Thymus (tissue), 14 donors: ENCODE measurements at places on chromosomes 1 and 21.
A peak's percentile ranks its signal among the peaks of the same experiment; 100 is the strongest.

DNA sequence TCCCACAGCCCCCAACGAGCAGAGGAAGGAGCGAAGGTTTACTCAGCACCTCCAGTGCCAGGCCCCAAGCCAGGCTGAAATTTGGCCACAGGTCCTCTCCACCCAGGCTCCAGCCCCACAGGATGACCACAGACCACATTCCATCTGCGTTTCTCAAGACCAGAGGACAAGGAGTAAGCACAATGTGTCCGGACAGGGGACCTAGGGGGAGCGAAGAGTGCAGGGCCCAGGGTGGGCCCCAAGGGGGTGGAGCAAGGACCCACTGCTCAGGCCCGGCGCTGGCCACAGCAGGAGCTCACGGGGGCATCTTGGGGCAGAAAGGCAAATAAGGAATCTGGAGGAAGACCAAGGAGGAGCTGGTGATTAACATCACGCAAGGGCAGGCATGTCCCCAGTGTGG lies 100.5 kb downstream of the NPHP4 start:
- no peak for DNase-seq

DNA sequence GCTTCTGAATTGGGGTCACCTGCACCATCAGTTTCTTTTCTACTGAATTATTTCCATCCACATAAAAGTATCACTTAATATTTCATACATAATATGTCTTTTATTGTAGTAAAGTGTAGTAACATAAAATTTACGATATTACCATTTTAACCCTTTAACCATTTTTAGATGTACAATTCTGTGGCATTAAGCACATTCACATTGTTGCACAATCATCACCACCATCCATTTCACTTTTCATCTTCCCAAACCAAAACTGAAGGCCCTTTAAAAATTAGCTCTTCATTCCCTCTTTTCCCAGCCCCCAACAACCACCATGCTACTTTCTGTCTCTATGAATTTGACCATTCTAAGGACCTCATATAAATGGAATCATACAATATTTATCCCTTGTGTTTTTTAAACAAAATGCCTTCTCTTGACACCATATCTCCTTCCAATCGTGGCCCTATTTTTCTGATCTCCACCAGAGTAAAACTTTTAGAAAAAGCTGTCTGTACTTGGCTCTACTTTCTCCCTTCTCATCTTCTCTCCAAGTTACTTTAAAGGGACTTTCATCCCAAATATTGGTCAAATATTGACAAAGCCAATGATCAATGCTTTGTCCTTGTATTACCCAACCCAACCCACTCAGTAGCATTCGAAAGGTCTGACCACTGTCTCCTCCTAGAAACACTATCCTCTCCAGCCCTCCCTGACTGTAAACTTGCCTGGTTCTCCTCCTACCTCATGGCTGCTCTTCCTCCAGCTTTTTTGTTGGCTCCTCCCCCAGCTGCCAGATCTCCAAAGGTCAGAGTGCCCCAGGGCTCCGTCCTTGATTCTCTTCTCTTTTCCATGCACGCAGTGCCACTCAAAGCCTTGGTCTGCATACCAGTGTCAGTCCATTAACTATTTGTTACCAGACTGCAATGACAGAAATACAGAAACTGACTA lies 44.7 kb downstream of the SLC30A10 start:
- DNase-seq = no peak

- no peak for DNase-seq
Measured at GRCh38 chr1:40627987-40628902, 37.2 kb downstream of the RIMS3 start.

DNA sequence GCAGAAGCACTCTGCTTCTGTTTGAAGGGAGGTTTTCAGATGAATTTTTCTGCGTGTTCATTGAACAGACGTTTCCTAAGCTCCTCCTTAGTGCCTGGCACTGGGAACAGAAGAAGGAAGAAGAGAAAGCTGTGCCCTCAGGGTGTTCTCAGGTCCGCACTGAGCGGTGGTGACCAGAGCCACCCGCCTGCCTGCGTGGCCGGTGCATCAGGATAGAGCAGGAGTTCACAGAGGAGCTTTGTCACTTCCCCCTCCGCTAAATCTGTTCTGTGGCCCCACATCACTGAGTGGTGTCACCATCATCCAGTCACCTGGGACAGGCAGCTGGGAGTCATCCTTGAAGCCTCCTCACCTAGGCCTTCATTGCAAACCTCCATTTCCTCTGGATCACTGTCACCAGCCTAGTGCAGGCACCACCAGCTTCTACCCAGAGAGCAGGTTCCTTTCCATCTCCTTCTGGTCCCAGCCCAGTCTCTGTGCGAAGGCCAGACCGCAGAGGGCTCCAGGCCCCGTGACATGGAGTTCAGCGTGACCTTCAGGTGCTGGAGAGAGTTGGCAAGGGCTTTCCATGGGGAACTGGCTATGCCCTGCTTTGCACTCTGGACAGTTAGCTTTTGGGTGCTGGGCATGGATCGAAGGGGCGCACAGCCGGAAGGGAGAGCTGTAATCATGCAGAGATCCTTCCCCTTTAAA lies 21.7 kb downstream of the PARK7 start:
- no peak for DNase-seq

GRCh38 chr1:165637427-165637826 lies 6.4 kb downstream of the MGST3 start:
- no peak for DNase-seq

DNA sequence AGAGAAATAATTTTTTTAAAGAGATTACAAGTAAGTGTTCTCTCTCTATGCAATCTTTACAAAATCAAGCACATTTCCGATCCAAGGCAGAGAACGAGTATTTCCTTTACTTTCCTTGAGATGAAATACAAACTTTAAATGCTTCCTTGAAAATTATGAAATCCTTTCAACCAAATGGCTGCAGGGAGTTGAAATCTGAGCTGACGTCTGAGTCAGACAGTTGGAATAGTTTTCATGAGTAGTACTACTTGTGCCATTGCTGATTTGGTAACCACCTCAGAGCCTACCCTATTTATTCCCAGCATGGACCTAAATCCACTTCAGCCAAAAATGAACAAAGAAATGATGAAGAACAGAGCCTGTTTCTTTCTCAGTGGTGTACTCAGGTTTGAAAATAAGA lies 183.6 kb downstream of the GIPC2 start:
- no peak for DNase-seq

- DNase-seq = no peak
Measured at GRCh38 chr1:9384751-9385245, 92.1 kb downstream of the SPSB1 start.

DNA sequence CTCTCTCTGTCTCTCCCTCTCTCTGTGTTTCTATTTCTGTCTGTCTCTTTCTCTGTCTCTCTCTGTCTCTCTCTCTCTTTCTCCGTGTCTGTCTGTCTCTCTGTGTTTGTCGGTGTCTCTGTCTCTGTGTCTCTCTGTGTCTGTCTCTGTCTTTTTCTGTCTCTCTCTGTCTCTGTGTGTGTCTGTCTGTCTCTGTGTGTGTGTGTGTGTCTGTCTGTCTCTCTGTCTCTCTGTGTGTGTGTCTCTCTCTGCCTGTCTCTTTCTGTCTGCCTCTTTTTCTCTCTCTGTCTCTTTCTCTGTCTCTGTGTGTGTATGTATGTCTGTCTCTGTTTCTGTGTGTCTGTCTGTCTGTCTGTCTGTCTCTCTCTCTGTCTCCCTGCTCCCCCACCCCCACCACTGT lies 31.7 kb upstream of the ZC3H12A start:
- no peak for DNase-seq

DNA sequence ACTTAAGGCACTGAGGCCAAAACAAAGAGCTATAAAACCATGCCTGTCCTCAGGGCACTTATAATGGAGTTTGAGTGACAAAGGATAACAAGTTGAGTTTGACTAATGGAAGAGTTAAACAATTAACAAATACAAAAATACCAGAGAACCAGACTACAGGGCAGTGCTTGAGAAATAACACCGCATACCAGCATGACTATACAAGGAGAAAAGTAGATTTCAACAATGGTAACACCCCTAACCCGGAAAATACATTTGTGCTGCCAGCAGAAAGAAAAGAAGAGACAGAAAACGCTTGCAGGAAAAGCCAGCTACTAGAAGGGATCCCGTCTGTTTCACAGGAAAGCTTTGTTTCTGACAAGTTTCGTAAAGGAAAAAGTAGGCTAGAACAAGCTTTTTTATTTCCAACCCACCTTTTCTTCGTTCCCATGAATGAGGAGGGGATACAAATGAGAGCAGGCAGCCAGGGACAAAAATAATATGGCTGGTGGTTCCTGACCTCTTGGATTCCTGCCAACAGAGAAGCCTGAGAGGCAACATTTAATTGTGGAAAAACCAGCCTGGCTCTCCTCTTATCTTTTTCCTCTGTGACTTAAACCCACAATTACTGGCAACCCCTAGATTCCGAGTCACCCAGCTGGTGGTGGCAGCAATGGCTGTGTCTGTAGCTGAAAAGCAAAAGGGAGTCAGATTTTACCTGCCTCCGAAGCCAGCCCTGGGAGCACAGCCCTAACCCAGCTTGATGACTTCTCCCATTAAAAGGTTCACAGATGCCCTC lies 56.5 kb downstream of the WLS start:
- DNase-seq = no peak

DNA sequence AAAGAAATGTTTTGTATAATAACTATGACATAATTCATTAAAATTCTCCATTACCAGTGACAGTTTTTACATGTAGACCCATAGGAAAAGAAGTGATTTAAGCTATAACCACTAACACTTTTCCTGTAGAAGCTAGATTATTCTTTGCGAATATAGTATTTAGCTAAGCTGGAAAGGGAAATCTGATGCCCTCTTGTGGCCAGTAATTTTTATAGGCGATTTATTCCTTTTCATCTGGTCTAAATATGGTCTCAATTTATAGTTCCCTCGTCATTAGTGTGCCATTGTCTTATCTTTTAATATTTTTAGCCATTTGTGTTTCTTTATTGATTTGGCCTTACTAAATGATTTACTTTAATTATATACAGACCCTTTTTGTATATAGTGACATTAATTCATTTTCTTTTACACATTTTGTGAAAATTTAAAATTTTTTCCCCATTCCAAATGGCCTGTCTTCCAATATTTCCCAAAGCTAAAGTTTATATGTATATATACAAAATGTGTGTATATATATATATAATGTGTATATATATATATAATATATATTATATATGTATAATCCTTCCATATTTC lies 26.7 kb downstream of the BTG3 start:
- DNase-seq = peak; percentile 44

DNA sequence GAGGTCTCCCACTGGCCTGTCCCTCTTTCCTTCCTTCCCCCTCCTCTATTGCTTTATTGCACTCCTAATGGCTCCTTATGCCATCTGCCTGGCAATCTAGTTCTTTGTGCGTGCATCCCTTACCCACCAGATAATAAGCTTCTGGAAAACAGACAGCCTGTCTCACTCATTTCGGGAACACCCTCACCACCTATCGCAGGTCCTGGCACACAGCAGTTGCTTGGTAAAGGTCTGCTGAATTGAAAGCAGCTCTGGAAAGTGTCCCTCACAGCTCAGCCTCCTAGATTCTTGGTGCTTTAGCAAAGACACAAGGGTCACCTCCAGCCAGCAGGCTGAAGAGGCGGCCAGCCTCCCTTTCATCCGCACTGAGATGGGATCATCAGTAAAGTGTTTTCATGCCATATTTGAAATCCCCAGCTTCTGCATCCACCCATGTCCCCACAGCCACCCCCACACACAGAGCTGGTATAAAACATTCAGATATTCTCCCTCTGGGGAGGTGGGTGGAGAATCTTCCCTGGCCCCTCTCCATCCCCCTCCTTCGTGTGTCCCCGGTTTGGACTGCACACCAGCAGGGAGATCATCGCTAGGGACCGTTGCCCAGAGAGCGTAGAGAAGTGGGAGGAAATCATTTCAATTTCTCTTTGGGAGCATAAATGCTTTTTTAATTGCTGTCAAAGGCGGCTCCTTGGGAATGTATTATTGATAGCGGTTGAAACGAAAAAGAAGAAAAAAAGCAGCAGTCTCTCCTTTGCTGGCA lies 29.1 kb upstream of the ATP2B4 start:
- no peak for DNase-seq

DNA sequence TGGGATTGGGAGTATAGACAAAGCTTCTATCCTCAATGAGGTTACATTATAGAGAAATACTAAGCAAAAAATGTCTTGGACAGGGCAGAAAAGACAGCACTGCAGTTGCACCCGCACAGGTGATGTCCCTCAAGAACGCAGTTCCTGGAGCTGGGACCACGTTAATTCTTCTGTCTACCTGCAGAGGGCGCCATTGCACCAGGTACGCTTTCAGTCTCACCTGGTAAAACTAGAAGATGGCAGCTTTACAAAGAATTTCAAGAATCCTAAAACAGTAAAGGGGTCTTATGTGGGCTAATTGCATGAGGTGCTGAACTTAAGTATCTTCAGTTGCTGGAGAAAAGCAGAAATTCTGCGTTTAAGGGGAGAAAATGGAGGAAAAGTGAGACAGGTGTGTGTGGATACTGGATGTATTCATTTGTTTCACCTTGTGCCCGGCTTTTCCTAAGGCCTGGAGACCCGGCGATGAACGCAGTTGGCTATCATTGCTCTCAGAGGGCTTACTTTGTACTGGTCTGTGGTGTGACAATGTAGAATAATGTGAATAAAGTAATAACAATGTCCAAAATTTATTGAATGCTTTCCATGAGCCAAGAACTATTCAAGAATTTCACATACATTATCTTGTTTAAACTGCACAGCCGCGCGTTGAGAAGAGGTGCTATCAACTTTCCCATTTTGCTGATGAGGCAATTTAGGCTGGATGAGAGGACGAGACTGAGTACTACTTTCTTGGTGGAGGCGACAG lies 276.3 kb upstream of the GREM2 start:
- DNase-seq = no peak

GRCh38 chr1:22562584-22563583 lies at the start of gene EPHA8:
TSS of gene EPHA8 (plus strand) at chr1:22563489. CDS start at chr1:22563636, 147 bp downstream.
- DNase-seq = no peak

GRCh38 chr1:7121622-7121988 lies 336.4 kb downstream of the CAMTA1 start:
- no peak for DNase-seq

DNA sequence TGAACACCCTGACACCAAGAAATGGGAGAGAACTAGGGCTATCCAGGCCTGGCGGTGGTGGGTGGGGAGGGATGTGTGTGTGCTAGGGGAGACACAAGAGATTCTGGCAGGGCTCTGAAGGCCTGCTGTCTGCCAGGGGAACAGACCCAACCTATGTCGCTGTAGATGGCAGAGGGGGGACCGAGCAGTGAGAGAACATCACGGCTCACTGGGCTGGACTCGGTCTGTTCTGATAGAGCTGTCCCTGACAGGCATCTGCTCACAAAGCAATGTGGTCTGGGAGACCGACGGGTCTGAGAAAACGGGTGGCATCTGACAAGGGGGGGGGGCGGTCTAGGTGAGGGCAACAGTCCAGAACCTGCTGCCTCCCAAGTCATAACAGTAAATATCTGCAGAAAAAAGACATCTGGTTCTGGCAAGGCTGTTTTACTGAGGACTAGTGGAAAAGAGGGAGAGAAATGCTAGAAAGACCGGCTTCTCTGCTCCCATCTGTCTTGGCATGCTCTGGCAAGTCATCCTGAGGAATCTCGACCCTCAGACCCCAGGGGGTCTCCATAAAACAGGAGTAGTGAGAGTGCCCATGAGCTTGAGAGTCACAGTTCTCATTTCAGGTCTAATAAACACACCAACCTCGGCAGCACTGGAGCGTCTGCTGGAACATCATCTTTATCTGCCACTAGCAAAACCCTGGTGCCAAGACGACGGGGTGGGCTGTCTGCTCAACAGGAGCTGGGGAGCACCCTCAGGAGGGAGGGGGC lies 36.5 kb downstream of the SLC66A1 start:
- no peak for DNase-seq
